HEK293T (cell line): ENCODE measurements at places on chromosomes 16 and 17.

DNA sequence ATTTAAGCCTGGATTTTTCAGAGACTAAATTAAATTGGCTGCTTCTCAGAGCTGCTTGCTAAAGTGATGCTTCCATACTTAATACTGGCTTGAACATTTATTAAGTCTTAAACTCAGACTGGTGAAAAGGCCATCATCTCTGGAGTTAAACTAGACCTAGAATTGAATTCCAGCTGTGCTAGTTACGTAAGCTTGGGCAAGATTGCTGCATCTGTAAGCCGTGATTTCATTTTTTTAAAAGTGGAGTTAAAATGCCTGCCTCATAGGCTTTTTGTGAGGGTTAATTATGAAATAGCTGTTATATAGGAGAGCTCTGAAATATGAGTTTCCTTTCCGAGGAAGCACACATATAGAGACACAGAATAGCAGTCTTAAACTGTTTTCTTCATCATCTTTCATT is 84.7 kb downstream of the VAT1L start:
- DNase-seq = no peak

DNA sequence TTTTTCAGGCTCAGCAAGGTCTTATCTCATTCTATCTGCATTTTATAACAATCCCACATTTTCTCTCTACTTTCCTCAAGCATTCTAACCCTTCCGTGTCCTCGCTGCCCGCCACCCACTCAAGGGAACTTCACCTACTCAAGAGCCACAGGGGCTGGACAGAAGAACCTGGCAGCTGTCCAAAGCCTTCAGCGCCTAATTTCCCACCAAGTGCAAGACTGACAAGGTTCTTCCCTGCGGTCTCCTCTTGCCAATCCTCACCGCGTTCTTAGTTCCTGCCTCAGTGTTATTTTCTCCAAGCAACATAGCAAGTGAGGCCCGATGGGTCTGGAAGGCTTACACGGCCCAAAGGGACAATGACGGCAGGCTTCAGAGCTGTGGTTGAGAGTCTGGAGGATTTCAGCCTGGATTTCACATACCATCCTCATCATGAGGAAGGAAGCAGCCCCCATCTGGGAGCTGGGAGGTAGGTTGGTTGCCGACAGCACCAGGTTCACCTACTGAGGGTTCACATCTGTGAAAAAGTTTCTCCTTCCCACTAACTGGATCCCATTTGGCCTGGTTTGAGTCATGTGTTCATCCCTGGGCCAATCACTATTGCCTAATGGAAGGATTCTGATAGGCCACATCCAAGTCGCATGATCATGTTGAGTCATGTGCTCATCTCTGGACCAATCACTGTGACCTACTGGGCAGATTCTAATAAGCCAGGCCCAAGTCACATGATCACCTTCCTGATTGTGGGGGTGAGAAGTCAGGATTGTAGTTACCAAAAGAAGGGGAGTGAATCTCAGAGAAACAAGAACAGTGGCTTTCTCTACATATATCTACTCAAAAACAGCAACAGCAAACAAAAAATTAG is 108.2 kb downstream of the N4BP1 start:
- DNase-seq = no peak

- DNase-seq = no peak
Measured at GRCh38 chr16:968620-969019, 2.2 kb downstream of the LMF1 start.

DNA sequence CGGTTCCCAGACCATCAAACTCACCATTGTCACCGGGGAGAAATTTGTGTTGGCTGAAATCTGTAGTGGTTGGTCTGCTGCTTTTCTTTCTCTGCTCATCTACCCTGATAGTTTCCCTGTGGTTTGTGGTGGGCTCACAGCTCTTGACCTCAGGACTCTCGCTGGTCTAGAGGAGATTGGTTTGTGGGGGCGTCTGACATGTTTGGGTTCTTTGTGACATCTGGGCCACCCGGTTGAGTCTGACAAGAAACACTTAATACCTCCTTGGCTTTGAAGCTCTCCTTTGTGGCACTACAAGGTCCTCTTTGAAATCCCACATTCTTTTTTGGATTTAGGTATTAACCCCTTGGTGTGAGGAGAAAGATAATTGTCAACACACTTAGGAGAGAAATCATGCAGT is 662.0 kb downstream of the WWOX start:
- no peak for DNase-seq

DNA sequence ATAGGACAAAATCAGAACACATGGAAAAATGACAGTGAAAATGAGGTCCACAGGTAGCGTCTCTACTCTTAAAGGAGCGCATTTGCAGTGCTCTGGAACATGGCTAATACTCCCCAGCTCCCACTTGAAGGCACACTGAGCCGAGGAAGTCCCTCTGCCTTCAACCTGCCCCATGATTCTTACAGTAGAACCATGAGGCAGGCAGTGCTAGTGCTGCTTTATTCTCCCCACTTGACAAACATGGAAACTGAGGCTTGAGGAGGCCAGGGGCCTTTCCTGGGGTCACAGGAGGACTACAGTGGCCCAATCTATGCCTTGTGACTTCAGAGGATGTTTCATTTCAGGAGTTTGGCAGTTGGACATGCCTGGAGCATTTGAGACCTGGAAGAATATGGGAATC is 244.1 kb upstream of the MAF start:
- DNase-seq = no peak

DNA sequence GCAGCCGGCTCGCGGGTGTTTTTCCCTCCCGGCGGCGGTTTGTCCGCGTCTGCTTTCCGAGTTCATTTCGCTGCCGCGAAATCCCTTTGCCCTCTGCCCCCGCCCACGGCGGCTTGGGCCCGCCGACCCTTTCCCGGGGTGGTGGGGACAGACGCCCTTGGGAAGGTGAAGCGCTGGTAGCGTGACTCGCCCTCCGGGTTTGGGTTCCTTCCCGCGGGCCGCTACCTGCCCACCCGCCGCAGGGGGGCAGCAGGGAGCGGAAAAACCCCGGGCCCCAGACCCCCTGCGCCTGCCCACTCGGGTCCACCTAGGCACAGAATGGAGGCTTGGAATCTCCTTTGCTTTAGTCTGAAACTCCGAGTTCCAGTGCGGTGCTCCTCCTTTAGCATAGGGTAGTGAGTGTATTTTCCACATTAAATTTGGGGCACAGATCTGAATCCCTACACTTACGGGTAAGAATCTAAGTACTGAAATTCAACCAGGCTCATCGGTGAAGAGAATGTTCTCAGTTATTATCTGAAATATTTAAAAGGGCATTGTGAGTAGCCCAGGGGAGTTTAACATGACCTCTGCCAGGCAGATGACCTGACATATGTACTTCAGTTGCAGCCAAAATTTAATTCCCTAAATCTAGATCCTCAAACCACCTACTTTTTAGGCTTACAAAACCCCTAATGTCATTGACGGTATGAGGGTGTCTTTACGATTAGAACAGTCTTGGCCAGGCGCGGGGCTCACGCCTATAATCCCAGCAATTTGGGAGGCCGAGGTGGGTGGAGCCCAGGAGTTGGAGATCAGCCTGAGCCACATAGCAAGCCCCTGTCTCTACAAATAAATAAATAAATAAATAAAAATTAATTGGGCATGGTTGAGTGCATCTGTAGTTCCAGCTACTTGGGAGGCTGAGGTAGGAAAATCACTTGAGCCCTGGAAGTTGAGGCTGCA is 1.0 kb downstream of the NME2 start:
- DNase-seq = peak; percentile 88

GRCh38 chr17:43471585-43472160 is 12.1 kb upstream of the DHX8 start:
- no peak for DNase-seq

DNA sequence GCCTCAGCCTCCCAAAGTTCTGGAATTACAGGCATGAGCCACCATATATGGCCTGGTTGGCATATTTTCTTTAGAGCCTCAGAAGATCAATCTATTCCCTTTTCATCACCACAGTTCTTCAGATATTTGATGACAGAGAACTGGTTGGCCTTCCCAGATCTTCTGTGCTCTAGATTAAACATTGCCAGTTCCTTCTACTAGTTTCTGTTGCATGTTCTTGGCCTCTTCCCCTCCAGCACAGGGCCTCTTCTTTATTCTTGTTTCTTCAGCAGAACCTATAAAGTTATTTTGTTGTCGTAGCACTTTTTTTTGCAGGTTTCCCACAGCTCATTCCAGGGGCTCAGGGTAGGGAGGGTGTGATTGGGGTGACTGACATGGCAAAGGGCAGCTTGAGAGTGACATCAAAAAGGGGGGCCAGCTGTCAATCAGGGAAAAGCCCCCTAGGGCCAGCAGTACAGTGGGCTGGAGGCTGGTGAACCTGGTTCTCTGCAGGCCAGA is 9.3 kb downstream of the CHD9 start:
- DNase-seq = no peak

- no peak for DNase-seq
Measured at GRCh38 chr17:29583324-29584248, 5.9 kb downstream of the GIT1 start.

- DNase-seq = no peak
Measured at GRCh38 chr17:67139289-67139688, 94.9 kb downstream of the CACNG1 start.

- DNase-seq = no peak
Measured at GRCh38 chr16:77960766-77961165, 61.6 kb upstream of the CLEC3A start.

DNA sequence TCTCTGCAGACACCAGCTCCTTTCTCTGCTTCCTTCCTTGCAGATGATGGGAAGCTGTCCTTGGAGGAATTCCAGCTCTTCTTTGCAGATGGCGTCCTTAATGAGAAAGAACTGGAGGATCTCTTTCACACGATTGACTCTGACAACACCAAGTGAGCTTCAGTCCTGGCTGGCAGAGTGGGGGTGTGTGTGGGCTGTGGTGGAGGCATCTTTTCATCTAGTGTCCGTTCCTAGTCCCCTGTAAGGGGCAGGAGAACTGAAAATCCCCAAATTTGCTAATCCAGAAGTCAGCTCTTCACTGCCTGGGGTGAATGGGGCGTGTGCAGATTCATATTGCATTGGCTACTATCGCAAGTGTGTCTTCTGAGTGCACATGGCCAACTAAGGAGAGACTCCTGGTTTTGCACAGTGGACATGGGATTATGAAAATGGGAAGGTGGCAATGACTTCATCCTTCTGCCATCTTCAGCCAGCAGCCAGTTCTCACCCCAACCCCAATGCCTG is 10.4 kb downstream of the NECAB2 start:
- DNase-seq = no peak

GRCh38 chr16:9000664-9001063 is 37.0 kb upstream of the USP7 start:
- no peak for DNase-seq

- DNase-seq = no peak
Measured at GRCh38 chr17:19554393-19554792, 20.7 kb downstream of the SLC47A1 start.

- DNase-seq = no peak
Measured at GRCh38 chr17:34651402-34651811, 72.0 kb downstream of the TMEM132E start.

DNA sequence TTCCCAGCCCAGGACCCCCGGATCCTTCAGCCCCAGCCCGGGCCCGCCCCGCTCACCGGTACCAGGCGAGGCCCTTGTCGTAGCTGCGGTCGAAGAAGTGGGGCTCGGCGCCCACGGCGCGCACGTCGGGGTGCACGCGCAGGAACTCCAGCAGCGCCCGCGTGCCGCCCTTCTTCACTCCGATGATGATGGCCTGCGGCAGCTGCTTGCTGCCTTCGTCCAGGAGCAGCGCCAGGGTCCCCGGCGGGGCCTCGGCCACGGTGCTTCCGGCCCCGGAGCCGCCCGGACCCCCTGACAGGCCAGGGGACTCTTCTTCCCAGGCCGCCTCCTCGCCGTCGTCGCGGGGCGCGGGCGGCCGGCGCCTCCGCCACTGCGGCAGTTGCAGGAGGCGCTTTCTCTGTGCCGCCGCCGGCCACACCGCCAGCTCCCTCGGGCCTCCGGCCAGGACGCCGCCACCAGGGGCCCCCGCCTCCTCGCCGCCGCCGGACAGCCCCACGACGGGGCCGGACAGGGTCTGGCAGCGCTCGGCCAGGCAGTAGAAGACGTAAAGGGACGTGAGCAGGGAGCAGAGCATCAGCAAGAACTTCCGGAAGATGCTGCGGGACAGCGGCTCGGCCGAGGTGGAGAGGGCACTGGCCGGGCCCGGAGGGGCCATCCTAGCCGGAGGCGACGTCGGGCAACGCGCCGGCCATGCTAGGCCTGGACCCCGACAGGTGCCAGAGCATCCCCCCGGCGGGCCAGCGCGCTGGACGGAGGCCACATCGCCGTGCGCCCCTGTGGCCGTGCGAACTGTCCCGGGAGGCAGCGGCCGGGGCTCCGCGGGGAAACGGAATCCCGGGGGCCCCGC is 1.0 kb downstream of the HS3ST3A1 start:
- no peak for DNase-seq

GRCh38 chr16:19968891-19969683 is 84.4 kb upstream of the GPRC5B start:
- no peak for DNase-seq

DNA sequence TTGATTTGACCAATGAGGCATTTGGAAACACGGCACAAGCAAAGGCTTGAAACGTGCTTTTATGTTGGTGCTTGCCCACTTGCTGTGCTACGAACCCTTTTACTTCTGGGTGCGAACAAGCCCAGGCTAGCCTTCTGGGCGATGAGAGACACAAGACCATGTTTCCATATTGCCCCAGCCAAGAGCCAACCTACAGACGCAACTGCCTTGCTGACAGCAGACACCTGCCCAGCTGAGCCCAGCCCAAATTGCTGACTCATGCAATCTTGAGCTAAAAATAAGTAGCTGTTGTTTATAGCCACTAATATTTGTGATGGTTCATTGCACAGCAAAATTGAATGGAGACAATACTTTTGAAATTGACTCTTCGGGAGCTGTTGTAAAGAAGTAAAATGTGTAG is 464.5 kb downstream of the WWOX start:
- DNase-seq = no peak

DNA sequence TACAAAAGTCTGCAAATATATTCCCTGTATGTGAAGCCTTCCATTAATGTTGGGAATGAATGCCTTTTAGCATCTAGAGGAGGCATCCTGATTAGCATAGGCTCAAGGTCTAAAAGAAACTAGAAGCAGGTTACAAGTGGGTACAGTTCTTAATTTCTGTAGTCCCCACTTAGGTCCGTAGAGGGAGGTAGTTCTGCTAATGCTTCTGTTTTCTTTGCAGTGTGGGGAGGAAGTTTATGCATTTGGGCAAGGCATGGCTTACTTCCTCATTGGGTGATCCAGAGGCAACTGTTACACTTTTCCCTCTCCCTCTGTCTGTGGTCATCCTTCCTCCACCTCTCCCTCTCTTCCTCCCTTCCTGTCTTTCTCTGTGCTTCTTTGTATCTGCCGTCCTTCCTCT is 108.4 kb upstream of the ZKSCAN2 start:
- no peak for DNase-seq
